ENCODE measurements at places on chromosomes 3 and 15.

DNA sequence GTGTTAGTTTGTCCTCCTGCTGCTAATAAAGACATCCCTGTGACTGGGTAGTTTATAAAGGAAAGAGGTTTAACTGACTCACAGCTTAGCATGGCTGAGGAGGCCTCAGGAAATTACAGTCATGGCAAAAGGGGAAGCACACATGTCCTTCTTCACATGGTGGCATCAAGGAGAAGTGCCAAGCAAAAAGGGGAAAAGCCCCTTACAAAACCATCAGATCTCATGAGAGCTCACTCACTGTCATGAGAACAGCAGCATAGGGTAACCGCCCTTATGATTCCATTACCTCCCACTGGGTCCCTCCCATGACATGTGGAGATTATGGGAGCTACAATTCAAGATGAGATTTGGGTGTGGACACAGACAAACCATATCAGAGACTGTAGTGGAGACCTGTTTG, 27.0 kb downstream of the TM2D3 start:
- no peak for DNase-seq

- DNase-seq = no peak
Observed at GRCh38 chr3:196186651-196187573, 24.3 kb downstream of the ZDHHC19 start.

DNA sequence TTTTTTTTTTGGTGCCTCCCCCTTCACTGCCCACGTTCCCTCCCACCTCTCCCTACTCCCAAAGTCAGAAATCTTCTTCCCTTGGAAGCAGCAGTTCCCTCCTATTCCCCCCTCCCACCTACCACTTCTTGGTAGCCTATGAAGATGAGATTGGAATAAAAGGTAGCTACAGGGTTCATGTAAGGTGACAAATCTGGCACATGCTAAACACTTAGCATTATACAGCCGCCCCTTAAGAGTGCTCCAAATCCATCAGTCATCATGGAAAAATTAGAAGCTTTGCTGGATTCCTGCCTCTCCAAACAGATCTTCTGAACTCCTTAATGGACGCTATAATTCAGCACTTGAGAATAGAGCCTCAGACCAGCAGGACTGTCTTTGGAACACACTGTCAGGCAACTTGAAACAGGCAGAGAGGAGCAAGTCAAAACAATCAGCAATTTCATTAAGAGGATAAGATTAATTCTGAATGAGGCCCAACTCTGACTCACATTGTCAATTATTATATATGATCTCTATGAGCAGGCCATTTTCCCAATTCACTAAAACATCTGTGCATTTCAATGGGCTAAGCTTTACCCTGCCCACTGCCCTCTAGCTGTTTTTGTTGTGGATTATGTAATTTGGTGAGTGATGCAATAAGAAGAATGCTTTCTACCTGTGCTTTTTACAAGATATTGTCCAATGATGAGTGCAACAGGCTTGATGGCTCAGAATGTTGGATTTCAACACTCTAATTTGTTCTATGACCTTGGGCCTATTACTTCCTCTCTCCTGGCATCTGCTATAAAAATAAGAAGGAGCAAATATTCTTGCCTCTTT, 34.6 kb upstream of the SPRED1 start:
- no peak for DNase-seq

GRCh38 chr3:102193255-102193654, 241.6 kb upstream of the ZPLD1 start:
- DNase-seq = no peak

DNA sequence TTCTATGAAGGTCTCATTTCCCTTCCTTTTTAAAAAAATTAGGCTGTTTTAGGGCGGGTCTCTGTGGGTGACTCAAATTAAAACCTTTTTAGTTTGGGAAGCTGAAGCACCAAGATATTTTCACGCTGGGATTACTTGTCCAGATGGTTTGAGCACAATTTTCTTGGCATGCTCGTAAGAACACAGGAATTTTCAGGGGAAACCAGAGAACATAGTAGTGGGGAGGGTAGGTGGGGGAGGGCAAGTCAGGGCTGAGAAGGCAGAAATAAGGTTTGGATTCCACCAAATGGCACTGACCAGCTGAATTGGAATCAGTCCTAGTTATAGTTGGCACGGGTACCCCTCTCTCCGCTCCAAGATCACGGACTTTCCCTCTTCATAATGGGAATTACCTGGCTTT, 97.3 kb upstream of the LRIG1 start:
- DNase-seq = no peak

- DNase-seq = no peak
Observed at GRCh38 chr15:42331235-42331634, 28.1 kb upstream of the CAPN3 start.

DNA sequence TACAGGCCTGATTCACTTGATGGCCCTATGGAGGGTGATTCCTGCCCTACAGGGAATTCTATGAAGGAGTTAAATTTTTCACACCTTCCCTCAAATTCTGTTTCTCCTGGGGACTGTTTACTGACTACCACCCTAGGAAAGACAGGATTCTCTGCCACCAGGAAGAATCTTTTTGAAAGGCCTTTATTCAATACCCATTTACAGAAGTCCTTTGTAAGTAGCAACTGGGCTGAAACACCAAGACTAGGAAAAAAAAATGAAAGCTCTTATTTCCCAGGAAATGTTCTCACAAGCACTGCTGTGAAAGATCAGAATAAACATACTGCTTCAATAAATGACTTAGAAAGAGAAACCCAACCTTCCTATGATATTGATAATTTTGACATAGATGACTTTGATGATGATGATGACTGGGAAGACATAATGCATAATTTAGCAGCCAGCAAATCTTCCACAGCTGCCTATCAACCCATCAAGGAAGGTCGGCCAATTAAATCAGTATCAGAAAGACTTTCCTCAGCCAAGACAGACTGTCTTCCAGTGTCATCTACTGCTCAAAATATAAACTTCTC, 43.6 kb downstream of the BLM start:
- DNase-seq = no peak

DNA sequence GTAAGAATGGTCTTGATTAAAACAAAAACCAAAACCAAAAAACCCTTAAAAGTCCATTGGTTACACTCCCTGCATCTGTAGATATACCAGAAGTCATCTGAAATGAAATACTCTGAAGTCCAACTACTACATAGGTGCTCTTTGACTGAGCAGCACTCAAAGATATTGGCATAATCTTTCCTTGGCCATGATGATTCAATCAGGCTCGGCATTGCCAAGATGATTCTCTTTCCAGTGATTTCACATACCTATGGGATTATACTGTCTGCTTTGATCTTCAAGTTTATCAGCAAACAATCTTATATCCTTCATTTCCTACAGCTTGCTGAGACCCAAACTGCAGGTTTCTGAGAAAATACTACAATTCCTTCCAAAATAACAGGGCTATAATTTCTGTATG, 35.9 kb upstream of the DIPK2A start:
- no peak for DNase-seq

GRCh38 chr15:65870889-65871533, 1.7 kb downstream of the RAB11A start:
- DNase-seq = no peak

GRCh38 chr3:57152151-57153143, 12.7 kb downstream of the IL17RD start:
- DNase-seq = no peak

DNA sequence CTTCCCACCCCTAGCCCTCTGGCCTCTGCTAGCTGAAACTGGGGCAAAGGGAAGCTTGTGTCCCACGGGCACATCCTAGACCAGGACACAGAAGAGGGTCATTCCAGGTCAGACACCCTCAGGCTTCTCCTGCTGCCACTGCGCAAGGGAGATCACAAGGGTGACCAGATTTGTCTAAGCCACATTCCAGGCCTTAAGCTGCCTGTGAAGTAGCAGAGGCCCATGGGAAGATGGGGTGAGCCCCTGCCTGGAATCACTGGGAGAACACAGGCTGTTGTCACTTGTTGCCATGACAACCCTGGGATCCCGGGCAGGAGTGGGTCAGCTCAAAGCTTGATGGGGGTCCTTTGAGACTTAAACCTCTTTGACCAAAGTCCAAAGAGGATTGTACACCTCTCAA, 10.8 kb downstream of the STRA6 start:
- no peak for DNase-seq

- no peak for DNase-seq
Observed at GRCh38 chr15:77674327-77674726, 41.6 kb upstream of the LINGO1 start.

- no peak for DNase-seq
Observed at GRCh38 chr3:128348805-128349531, 117.7 kb downstream of the DNAJB8 start.

DNA sequence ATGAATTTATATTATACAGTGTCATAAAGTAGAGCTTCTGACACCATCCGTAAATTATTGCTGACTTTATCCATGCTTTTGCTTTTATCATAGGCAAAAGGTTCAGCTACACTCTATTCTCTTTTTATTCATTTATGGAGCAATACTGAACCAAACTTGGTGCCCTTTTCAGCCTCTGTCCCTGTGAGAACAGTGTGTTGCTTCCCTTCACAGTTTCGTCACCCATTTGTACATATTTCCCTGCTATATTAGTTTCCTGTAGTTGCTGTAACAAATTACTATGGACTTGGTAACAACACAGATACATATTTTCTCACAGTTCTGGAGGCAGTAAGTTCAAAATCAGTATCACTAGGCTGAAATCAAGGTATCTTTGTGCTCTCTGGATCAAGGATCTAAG, 2.8 kb upstream of the RPL24 start:
- DNase-seq = no peak

DNA sequence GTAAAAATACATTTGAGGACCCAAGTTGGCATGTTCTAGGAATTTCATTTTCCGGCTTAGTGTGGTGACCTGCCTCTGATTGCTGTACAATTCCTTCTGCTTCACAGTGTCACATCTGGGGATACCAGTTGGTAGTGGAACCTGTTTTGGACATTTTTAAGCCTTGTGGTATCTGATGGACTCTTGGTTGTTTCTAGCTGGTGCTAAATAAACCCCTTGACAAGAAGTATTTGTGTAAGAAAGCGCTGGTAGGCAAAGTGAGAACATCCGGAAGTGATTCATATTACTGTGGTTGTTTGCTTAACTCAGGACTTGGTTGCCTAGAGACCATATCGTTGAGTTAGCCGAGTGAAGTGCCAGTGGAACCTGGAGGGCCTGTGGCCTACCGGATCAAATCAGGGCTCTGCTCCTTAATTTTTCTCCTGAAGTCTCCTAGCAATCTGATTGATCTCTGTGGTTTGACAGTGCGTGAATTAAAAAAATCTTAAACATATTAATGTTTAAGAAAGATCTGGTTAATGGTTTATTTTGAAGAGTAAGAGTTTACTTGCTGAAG, 12.8 kb downstream of the IQGAP1 start:
- DNase-seq = peak; percentile 57

GRCh38 chr3:54916732-54917131, 11.1 kb downstream of the LRTM1 start:
- DNase-seq = no peak

DNA sequence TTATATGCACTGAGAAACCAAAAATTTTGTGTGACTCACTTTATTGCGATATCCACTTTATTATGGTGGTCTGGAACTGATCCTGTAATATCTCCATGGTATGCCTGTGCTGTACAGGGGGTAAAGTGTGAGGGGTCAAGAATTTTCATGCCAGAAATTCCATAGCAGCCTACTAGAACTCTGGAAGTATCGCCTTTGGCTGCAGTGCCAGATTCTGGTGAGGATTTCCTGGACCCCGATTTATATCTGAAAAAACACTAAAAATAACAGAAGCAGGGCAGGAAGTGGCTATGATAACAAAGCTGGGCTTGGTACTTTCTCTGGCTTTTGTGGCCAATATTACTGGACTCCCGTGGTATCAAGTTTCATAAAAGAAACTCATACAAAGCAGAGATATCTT, 36.4 kb downstream of the CCDC80 start:
- no peak for DNase-seq

All from activated gamma-delta T cell treated with Interleukin-2 at 50 U/mL for 16 hours (primary cell).